ENCODE measurements at places on chromosomes 1 and 21. TPM values are rescaled to one million over a fixed set of nuclear protein-coding genes. Genes with fewer than 3 reads are reported as not detected.

The NIPAL3 gene
- total RNA-seq, result 52.6 TPM

The MYBPH gene
- not detected for total RNA-seq

The LCE2B gene
- total RNA-seq, result not detected

The ADGRB2 gene
- total RNA-seq, result 16.7 TPM

The FBLIM1 gene
- total RNA-seq, result 121 TPM

The CADM3 gene
- total RNA-seq, result 0.33 TPM

The PROX1 gene
- 0.07 TPM for total RNA-seq

The CDK18 gene
- total RNA-seq, result 11.1 TPM

The SLC30A1 gene
- 48.7 TPM for total RNA-seq

The RNF207 gene
- 11.1 TPM for total RNA-seq

The MINDY1 gene
- total RNA-seq, result 10.8 TPM

The COG2 gene
- total RNA-seq, result 16.9 TPM

The NBPF6 gene
- total RNA-seq, result 0.10 TPM

The KRTAP19-3 gene
- not detected for total RNA-seq

Data from smooth muscle cell of the pulmonary artery (primary cell).